Stimulated activated CD4-positive, alpha-beta T cell treated with anti-CD3 and anti-CD28 coated beads, Interleukin-4, amount 100 ng/mL, for 1 hour (primary cell): ENCODE measurements at places on chromosomes 12 and 14.

DNA sequence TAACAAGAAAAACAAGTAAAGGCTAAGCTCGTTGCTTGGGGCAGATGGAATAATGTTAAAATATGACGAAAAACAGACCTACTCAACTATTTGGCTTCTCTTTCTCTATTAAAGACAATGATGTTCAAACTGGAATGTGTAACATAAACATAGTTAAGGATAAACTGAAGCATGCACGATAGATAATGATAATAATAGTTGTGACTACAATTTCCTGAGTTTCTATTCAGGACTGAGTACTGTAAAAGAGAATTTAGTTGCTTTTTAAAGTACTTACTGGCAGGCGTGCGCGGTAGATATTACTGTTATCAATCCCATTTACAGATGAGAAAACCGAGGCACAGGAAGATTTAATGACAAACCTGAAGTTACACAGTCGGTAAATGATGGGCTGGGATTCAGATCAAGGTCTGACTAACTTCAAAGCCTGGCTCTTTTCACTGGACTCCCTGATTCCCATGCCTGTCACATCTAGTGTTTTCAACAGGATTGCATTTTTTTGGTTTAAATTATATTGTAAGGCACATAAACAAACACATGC, 103.0 kb downstream of the CRADD start:
- no peak for DNase-seq

DNA sequence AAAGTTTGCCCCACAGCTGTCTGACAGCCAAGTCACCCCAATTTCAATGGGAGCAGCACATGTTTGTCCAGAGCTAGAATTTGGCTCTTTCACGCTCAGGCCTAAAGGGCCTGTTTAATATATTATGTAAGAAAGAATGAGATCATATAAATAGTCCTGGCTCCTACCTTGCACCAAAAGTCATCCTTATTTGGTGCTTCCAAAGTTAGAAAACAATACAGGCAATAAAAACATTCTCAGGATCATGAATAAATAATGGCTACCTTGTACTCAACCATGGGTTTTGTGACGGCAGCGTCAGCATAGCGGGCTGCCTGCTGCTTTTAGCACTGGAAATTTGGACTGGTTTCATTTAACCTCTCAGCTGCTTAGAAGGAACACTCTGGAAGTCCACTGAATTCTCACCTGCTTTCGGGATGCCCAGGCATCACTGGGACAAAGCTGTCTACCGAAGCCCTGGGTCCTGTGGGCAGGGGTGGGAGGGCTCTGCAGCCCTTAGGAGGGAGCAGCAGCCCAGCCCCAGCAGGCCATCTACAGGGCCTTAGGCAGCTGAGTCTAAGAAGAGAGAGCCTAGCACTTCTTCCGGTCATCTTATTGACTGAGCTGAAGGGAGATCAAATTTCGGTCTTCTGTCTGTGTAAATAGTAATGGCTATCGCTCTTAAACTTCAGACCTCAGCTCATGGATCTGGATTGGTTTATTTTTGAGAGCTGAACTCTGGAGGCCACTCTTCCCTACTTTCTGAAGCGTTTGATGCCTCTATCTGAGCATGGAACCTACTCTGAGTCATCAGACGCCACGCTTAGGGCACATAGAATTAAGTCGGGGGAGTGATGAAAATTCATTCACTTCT, 106.5 kb downstream of the SAMD4A start:
- no peak for DNase-seq

DNA sequence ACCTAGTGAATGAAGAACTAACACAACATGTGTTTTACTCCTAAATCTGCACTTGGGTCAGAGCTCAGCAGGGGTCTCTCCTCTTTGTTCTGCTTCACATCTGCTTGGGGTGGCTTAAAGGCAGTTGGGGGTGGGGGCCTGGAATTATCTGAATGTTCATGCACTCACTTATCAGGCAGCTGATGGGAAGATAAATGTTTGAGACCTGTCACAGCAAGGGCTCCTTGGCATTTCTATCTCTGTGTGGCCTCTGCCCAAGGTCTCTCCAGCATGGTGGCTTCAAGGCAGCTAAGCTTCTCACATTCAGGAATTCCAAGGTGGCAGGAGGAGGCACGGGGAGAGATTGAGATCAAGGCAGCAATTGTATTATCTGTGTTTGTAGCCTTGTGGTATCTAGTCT, 6.4 kb upstream of the HMGA2 start:
- DNase-seq: no peak

GRCh38 chr14:105138551-105139111, 29.9 kb downstream of the JAG2 start:
- DNase-seq: no peak

DNA sequence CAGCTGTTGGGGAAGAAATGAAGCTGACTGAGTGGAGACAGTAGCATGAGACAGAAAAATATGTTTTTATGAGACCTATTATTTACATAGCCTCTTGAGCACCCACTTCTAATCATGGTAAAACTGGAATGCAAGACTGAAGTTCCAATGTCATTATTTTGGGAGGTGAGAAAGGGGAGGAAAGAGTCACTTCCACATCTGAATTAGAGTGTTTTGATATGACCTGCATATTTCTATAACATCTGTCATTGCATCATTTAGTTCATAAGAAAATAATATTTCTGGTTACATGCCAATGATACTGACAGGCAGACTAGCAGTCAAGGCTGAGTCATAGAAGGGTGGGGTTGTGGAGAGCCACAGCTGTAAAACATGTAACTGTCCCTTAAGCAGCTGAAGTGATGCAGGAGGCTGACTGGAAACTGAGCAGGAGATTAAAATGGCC, 26.7 kb downstream of the NTN4 start:
- DNase-seq: no peak

- no peak for DNase-seq
These were observed 696 bp upstream of the GPHN start for GRCh38 chr14:66507181-66507721.

DNA sequence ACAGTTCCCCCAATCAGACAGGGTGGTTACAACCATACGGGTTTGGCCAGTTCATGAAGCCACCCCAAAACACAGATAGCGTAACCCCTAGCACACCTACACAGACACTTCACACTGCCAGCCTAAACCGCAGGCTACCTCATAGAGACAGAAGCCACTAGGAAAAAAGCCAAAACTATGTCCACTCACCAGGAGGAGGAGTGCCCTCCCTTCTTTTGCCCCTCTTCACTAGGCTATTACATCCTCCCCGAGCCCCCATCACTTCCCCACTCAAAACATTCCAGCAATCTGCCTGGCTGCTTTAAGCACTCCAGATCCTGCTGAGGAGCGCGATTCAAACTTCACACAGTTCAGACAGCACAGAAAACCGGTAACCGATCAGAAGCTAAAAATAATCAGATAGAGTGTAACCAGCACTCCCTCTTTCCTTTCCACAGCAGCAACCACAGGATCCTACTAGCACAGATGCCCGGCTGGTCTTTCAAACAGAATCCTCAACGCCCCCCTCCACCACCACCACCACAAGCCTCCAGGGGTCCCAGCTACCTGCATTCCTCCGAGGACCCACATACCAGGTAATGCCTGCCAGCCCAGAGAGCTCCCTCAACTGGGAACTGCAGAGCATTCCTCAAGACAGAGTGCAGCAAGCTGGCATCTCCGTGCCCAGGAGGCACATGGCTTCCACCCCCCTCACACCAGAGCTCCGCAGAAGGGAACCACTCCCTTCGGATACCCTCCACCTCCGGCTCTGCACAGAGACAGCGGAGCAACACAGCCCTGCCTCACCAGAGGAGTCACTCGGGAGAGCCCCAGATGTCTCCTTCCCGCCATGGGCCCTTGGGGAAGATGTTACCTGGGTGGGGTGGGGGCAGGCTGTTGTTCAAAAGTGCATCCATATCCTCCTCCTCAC, 1.5 kb downstream of the CHD4 start:
- no peak for DNase-seq

- DNase-seq: no peak
These were observed 12.7 kb upstream of the CLEC1A start for GRCh38 chr12:10111451-10111850.
